Activated CD4-positive, alpha-beta T cell treated with anti-CD3 and anti-CD28 coated beads, Interleukin-2, amount 10 ng/mL, durations not matched to agents 7 days and 5 days (primary cell): ENCODE measurements at places on chromosomes 3 and 15.

DNA sequence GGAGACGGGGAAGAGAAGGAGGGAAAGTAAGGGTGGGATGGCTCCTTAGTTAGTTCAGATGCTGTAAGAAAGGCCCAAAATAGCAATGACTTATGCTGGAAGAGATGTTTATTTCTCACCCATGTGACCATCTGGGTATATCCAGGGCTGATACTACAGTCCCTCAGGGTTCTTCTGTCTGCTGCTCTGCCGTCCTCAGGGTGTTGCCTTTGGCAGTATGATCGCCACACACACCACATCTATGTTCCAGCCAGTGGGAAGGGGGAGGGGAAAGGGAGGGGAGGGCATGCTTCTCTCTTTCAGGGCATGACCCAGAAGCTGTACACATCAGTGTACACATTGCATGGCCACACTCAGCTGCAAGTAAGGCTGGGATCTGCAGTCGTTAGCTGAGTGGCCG lies 10.2 kb downstream of the CD276 start:
- DNase-seq = no peak
- peaks cover 48% of the 10 kb centered on the region for H3K27me3 ChIP-seq
- no peak overlapping the region for H3K27ac ChIP-seq
- peaks cover 39% of the 10 kb centered on the region for H3K4me1 ChIP-seq
- H3K36me3 ChIP-seq = no peaks in the 10 kb centered on the region
- no peak overlapping the region for H3K4me3 ChIP-seq

GRCh38 chr15:59384507-59384906 lies 11.8 kb upstream of the MYO1E start:
- H3K4me1 ChIP-seq = peaks cover 21% of the 10 kb centered on the region
- H3K27ac ChIP-seq = peak overlapping the region; percentile 64
- H3K4me3 ChIP-seq = no peak overlapping the region
- no peaks in the 10 kb centered on the region for H3K36me3 ChIP-seq
- peaks cover 10% of the 10 kb centered on the region for H3K27me3 ChIP-seq

DNA sequence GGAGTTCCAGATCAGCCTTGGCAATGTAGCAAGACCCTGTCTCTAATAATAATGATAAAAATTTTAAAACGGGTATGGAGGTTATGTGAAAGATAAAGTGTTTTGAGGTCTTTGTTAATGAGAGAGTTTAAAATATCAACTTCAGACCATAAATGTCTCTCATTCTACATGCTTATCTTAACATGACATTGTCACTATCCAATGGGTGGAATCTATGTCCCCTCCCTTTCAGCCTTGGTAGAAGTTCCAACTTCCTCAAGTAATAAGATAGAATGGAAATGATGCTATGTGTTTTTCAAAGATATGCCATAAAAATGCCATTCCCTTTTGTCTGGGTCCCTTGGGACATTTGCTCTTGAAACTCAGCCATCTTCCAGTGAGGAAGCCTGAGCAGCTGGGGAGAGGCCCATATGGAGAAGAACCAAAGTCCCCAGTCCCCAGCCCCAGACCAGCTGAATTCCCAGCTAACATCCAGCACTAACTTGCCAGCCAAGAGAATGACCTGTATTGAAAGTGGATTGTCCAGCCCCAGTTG lies 17.0 kb downstream of the RPSA start:
- no peaks in the 10 kb centered on the region for H3K36me3 ChIP-seq
- H3K4me1 ChIP-seq = no peaks in the 10 kb centered on the region
- no peaks in the 10 kb centered on the region for H3K27me3 ChIP-seq
- no peak for DNase-seq
- no peak overlapping the region for H3K4me3 ChIP-seq

DNA sequence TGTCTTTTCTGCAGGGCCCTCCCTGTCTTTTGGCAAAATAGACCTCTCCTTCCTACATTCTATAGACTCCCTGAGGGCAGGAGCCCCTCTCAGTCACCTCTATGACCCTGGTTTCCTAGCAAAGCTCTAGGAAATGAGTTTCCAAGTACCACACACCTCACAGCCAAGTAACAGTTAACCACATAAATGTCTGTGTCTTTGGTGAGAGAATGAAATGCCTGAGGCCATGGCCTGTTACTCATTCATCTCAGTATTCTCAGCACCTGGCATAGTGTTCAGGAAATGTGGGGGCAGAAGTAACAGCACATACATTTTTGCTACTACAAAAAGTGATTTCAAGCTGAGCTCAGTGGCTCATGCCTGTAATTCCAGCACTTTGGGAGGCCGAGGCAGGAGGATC lies 21.0 kb downstream of the RFT1 start:
- peak; percentile 63 for DNase-seq
- peaks cover 42% of the 10 kb centered on the region for H3K36me3 ChIP-seq
- H3K27ac ChIP-seq = peak overlapping the region; percentile 87

DNA sequence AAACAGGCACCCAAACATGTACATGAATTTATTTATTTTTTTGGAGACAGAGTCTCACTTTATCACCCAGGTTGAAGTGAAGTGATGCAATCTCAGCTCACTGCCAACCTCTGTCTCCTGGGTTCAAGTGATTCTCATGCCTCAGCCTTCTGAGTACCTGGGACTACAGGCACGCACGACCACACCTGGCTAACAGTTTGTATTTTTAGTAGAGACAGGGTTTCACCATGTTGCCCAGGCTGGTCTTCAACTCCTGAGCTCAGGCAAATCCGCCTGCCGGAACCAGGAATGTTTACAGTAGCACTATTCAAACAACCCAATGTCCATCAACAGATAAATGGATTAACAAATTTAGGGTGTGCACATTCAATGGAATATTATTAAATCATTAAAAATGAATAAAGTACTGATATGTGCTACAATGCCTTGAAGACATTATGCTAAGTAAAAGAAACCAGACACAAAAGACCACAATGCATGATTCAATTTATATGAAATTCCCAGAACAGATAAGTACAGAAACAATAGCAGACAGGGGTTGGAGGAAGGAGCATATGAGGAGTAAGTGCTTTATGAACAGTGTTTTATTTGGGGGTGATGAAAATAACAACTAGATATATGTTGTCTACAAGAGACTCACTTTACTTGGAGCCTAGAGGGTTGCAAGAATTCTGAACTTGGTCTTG lies 1.3 kb downstream of the LEO1 start:
- no peak for DNase-seq
- peak overlapping the region; percentile 92 for H3K4me3 ChIP-seq
- H3K27me3 ChIP-seq = no peaks in the 10 kb centered on the region
- peaks cover 34% of the 10 kb centered on the region for H3K4me1 ChIP-seq

DNA sequence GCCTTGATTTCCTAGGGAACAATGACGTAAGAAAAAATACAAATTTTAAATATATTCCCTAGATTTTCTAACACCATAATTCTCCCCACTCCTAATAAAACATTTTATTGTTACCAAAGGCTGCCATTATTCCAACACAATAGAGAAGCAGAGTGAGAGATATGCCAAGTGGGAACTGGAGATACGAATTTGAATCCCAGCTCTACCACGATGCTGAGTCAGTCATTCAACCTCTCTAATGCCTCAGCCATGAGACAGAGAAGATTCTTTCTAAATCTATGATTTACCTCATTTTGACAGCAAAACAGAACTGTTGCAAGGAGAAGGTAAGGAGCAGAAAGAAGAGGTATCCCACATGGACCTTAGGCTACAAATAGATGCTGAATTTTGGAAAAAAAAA lies 112.5 kb downstream of the IGF2BP2 start:
- H3K4me1 ChIP-seq = no peaks in the 10 kb centered on the region

DNA sequence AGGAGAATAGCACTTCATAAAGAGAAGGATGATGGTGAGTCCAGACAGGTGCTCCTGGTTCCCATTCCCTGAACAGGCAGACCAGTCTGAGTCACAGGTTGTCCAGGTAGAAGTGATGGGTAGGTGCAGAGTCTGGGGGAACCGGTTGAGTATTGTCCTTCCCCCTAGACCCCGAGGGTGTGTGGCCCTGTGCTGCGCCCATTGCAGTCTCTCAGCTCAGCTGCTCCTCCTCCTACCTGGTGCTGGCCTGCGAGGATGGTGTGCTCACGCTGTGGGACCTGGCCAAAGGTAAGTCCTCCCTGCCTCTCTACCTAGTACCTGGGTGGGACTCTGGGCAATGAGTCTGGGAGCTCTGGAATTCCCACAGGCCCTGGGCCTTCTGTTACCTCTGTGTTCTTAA lies 19.8 kb downstream of the MESP1 start:
- H3K27ac ChIP-seq = no peak overlapping the region
- peaks cover 12% of the 10 kb centered on the region for H3K27me3 ChIP-seq
- no peaks in the 10 kb centered on the region for H3K4me1 ChIP-seq
- no peak for DNase-seq
- H3K4me3 ChIP-seq = no peak overlapping the region

- DNase-seq = no peak
- H3K36me3 ChIP-seq = no peaks in the 10 kb centered on the region
- H3K27me3 ChIP-seq = no peaks in the 10 kb centered on the region
- H3K4me1 ChIP-seq = no peaks in the 10 kb centered on the region
- H3K27ac ChIP-seq = no peak overlapping the region
- H3K4me3 ChIP-seq = no peak overlapping the region
These were observed 184.5 kb upstream of the ADAMTS9 start for GRCh38 chr3:64872345-64872744.

DNA sequence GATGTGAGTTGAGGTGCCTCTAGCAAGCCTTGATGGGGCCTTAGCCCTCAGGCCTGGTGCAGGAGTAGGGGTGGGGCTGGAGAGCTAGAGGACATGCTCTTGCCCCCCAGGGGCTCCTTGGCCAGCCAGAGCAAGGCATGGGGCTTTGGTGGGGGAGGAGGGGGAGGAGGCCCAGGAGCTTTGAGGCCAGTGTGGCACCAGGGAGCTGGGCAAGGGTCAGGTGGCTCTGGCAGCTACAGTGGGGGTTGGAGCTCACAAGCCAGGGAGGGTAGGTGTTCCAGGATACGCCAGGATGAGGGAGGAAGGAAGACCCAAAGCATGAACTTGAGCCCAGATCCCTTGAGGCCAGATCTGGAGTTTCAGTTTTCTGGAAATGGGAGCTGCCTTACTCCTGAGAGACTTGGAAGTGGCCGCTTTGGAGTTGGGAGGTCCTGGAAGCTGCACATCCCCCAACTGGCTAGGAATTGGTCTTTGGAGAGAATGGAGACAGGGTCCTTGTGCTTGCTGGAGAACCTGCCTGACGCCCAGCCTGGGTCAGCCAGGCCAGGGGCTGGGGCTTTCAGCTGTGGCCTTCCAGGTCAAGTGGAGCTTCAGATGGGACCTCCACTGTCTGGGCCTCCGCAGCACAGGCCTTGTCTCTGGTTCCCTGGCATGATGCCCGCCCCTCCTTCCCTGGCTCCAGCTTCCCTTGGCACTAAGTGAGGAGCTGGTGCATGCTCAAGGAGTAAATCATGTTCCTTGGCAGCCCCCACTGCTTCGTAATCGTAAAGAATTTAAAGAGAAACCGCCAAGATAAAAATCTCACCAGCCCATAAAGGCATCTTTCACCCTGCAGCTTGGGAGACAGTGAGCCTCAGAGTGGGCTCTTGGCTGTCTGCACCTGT lies 8.7 kb downstream of the SEMA3F start:
- no peak for DNase-seq
- H3K27ac ChIP-seq = no peak overlapping the region
- H3K4me3 ChIP-seq = no peak overlapping the region

DNA sequence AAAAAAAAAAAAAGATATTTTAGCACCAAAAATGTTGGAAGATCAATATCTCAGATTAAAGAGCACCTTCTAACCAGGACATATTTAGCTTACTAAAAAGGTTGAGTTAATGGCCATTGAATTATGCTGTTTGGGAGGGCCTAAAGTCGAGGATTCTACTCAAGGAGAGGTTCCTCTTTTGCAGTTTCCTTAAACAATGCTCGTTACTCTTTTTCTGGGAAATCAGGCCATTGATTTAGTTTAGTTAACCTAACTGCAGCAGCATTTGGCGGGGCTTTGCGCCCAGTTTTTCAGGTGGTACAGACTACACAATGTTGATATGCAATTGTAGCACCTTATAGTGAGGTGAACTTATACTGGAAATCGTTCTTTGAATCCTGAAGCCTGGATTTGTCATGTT lies 6.8 kb downstream of the ABHD2 start:
- H3K27ac ChIP-seq = no peak overlapping the region
- peaks cover 22% of the 10 kb centered on the region for H3K36me3 ChIP-seq
- no peak overlapping the region for H3K4me3 ChIP-seq
- DNase-seq = no peak

- H3K27ac ChIP-seq = peak overlapping the region; percentile 19
- H3K4me3 ChIP-seq = no peak overlapping the region
These were observed 42.5 kb downstream of the ADAMTS7 start for GRCh38 chr15:78768531-78769408.

- no peaks in the 10 kb centered on the region for H3K27me3 ChIP-seq
- H3K36me3 ChIP-seq = peaks cover 2% of the 10 kb centered on the region
- DNase-seq = no peak
- H3K4me3 ChIP-seq = no peak overlapping the region
- no peak overlapping the region for H3K27ac ChIP-seq
These were observed 32.0 kb downstream of the KLHL25 start for GRCh38 chr15:85762756-85763127.

GRCh38 chr3:131561511-131561910 lies 58.7 kb upstream of the MRPL3 start:
- H3K4me3 ChIP-seq = no peak overlapping the region
- no peak for DNase-seq
- no peak overlapping the region for H3K27ac ChIP-seq
- H3K4me1 ChIP-seq = no peaks in the 10 kb centered on the region
- peaks cover 58% of the 10 kb centered on the region for H3K27me3 ChIP-seq

GRCh38 chr3:17579289-17580031 lies 163.0 kb downstream of the TBC1D5 start:
- no peak overlapping the region for H3K4me3 ChIP-seq
- no peak for DNase-seq
- no peaks in the 10 kb centered on the region for H3K27me3 ChIP-seq
- H3K36me3 ChIP-seq = peaks cover 2% of the 10 kb centered on the region
- peaks cover 5% of the 10 kb centered on the region for H3K4me1 ChIP-seq

GRCh38 chr15:99992611-99993231 lies 259.5 kb upstream of the LYSMD4 start:
- H3K4me3 ChIP-seq = no peak overlapping the region
- no peaks in the 10 kb centered on the region for H3K27me3 ChIP-seq
- H3K27ac ChIP-seq = no peak overlapping the region
- H3K4me1 ChIP-seq = no peaks in the 10 kb centered on the region

DNA sequence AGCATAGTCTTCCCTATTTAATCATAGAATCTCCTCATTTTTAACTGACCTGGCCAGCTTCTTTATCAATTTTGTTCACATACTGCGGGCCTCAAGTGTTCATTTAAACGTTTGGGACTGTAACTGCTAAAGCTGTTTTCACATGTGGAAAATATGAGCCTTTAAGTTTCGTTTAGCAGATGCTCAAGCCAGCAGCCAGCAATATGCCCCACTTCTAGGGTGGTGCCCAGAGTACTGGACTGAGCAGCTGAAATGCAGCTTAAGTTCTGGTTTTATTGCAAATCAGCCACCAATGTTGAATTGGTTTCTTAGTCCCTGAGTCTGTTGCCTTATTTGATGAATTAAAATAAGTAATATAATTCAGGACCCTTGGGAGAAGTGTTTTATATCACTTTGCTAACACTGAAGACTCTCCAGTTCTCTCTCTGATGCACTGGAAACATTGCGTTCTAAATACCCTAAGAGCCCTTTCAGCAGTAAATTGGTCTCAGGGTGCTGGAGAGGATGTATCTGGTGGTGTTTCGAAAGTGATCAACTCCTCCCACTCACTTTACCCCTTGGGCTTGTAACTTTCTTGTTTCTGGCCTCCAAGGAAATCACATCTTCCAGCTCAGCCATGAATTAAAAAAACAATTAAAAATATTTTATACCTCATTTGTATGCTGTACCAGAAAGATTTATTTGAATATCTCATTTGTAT lies 61.7 kb downstream of the B3GALNT1 start:
- H3K27me3 ChIP-seq = peaks cover 5% of the 10 kb centered on the region
- no peaks in the 10 kb centered on the region for H3K36me3 ChIP-seq
- H3K4me3 ChIP-seq = no peak overlapping the region
- DNase-seq = no peak
- H3K27ac ChIP-seq = no peak overlapping the region
